ENCODE measurements at places on chromosomes 5 and 9.

- no peak for DNase-seq
Measured at GRCh38 chr5:1363581-1363980, 18.7 kb upstream of the CLPTM1L start.

DNA sequence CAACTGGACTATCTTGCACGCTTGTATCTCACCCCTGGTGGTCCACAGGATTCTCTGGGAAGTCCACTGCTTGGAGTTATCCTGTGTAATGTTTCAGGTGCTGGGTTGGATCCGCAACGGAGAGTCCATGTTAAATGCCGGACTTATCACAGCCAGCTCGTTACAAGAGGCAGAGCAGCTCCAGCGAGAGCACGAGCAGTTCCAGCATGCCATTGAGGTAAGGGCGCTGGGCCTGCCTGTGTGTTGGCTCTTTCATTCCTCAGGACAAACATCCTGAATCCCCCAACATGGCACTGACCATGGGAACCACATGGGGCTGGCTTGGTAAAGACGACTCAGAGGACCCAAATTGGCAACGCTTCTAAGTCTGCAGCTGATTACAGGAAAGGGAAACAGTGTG is 214.8 kb upstream of the OTULINL start:
- DNase-seq, result no peak

DNA sequence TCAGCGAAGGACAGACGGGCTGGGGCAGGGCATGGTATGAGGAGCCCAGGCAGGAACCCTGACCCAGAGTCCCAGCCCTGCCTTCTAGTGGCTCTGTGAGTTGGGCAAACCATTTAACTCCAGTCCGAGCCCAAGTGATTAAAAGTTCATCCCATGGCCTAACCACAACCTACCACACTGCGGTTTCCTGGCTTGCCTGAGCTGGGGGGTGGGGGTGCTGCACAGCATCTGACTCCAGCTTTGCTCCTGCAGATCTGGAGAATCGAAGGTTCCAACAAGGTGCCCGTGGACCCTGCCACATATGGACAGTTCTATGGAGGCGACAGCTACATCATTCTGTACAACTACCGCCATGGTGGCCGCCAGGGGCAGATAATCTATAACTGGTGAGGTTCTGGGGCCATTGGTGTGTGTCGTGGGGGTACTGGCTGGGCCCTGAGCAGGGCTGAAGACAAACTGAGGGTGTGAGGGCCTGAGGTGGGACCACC is 49.0 kb downstream of the STOM start:
- DNase-seq, result no peak

DNA sequence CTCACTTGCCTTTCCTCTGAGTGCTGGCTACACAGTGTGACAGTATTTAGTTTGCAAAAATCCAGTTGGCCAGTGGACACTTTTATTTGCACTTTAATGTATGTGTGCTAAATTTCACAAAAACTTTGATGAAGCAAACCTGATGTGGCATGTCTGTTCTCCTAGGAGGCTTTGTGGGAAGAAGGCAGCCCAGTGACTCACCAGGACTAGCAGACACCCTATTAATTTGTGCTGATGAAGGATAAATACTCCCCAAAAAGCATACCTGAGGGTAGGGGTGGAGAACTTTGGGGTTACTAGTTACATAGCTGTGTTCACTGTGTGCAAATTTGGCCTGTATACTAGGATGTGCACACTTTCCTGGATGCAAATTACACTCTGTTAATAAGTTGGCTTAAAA is 39.3 kb upstream of the IPPK start:
- DNase-seq, result no peak

- no peak for DNase-seq
Measured at GRCh38 chr5:108801776-108802175, 54.1 kb downstream of the FER start.

DNA sequence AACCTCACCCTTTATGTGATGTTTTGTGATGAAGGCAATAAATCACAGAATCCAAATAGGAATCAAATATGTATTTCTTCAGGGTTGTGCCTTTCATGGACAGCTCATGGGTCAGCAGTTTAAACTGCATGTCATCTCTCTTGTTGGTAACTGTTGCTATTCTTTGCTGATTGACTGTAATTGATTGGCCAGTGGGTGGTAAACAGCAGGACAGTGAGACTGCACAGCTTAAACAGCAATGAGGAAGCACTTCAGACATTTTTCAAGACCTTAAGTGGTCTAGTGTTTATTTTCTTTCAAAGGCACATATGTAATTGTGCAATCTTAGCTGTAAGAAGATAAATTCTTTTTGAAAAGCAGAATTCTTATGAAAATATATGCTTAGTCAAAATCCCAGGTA is 260.5 kb downstream of the COX7C start:
- DNase-seq, result no peak

DNA sequence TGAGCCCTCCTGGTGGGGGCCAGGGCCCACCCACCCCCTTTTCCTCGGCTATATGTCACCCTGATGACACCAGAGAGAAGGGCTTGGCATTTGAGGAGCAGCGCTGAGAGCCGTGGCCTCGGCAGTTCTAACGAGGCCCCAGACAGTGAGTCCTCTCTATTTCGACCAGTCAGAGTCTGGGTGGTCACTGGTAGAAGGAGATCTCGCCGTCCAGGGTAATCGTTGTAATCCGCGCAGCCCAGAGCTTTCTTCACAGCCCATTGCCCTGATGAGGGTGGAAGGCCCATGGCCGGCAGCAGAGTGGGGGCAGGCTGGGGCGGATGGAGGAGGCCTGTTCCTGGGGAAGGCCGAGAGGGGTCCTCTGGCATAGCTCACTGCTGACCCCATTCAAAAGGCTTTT is 70.2 kb downstream of the PSMB7 start:
- DNase-seq, result no peak

DNA sequence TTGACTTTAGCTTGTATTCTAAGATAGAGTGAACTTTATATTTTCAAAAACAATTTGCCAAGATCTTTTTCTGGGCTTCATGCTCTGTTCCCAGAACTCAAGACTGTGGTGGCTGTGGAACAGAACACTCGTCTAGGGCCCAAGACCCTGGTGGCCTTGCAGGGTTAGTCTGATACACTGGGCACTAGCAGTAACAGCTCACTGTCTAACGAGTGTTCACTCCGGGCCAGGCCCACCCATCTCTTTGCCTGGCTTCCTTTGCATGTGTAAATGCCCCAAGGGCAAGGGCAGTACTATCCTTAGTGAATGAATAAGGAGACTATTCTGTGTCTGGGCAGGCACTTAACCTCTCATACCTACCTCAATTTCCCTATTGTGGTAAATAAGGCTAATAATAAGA is 47.4 kb downstream of the PHF2 start:
- no peak for DNase-seq

GRCh38 chr9:106304401-106304920 is 558.5 kb upstream of the ZNF462 start:
- no peak for DNase-seq

DNA sequence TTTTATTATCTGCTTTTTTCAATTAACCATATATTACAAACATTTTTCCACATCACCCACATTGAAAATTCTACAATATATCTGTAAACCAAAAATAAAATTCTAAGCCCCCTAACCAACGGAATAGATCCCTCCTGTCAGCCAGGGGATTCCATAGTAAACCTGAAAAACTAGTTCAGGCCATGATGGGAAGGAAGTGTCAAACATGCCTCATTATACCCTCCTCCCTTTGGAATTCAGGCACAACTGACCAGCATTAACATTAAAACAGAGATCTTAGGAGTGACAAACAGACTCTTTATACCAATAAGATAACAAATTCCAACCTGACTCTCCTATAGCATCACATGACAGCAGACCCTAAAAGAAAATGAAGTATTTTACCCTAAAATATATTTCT is 113.7 kb upstream of the DMRT1 start:
- DNase-seq, result no peak

- DNase-seq, result no peak
Measured at GRCh38 chr5:149005077-149005892, 57.6 kb downstream of the SH3TC2 start.

GRCh38 chr5:143649937-143650621 is 161.9 kb upstream of the HMHB1 start:
- DNase-seq, result no peak

DNA sequence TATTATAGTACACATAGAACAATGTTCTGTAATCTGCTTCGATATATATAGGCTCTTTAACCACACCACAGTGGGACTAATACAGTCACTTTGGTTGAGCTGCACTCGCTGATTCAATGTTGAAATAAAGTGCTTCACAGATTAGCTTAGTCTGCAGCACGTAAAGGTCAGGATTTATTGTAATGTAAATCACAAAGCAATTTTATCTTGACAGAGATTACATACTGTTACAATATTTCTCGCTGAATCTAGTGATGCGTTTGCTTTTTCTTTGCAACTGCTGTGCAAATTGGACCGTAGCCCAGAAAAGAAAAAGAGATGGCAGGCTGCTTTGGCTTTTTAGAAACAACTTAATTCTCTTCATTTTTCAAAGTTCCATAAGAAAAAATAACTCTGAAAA is 52.9 kb downstream of the CETN3 start:
- no peak for DNase-seq

- DNase-seq, result no peak
Measured at GRCh38 chr5:17185773-17186172, 31.7 kb upstream of the BASP1 start.

DNA sequence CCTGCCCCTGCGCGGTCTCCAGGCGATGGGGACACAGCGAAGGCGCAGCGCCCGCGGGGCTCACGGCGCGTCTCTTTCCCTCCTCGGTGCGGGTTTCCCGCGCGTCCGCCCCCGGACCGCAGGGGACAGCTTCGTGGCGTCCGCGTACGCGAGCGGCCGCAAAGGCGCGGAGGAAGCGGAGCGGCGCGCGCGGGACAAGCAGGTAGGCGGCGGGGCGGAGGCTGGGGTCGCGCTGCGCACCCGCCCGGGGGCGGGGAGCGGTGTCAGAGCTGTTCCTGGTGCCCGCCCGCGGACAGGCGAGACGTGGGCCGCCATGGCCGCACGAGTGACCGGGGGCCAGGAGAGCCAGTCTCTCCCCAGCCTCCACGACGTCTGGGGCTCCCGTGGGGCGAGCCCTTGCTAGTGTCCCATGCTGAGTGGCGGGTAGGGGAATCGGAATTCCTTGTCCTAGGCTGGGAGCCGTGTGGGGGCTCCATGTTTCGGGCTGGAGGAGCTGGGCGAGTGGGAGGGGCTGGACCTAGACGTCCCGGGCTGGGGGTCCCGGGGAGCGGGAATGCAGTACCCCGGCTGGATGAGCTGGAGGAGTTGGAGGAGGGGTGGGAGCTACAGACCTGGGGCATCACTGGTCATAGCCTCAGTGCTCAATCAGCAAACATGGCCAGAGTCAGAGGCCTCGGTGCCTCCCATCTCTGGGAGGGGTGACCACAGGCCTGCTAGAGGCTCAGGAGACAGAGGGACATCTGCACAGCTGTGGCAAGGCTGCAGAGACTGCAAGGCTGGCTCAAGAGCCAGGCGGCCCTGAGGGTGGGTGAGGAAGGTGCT is 968 bp downstream of the NKD2 start:
- DNase-seq, result no peak

GRCh38 chr5:5340206-5340729 is 82.2 kb upstream of the ICE1 start:
- DNase-seq, result no peak

DNA sequence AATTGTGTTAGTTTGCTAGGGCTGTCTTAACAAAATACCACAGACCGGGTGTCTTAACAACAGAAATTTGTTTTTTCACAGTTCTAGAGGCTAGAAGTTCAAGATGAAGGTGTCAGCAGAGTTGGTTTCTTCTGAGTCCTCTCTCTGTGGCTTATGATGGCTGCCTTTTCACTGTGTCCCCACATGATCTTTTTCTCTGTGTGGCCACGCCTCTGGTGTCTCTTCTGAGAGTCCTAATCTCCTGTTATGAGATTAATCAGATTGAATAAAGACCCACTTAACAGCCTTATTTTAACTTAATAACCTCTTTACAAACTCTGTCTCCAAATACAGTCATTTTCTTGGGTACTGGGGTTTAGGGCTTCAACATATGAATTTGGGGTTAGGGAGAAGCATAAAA is 561.1 kb downstream of the NR2F1-AS1 start:
- no peak for DNase-seq

DNA sequence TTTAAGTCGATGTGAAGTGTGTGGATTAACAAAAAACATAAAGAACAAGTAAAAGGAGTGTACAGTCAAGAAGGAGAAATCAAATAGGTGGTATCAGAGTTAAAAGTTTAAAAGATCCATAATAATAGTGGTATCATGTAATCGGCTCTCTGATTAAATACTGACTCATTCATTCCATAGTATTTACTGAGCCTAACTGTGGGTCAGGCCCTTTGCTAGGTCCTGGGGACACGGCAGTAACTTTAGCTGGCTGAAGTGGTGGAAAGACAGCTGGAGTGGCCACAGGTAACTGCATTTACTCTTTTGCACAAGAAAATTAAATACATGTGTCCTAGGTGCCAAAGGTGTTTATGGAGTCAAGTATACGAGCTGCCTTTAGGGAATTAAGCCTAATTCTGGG is 124.0 kb downstream of the GNAQ start:
- DNase-seq, result no peak

DNA sequence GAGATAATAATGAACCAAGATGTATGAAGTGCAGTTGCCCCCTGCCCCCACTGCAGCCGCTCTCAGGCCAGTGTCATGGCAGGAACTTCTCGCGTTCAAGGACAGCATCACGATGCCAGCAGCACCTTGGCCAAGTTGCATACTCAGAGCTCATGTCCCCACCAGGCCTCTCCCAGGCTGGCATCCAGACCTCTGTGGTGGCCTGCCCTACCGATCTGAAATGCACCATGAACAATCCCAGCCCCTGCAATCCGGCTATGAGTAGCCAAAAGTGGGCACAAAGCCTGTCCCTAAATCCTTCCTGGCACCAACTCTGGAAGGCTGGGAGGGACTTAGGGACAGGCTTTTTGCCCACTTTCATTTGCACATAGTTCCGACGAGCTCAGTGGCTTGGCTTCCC is 140.9 kb downstream of the PAX5 start:
- DNase-seq, result no peak

GRCh38 chr5:158303883-158304282 is 444.9 kb upstream of the CLINT1 start:
- DNase-seq, result no peak

- DNase-seq, result no peak
Measured at GRCh38 chr5:68720884-68721610, 372.8 kb upstream of the SLC30A5 start.

DNA sequence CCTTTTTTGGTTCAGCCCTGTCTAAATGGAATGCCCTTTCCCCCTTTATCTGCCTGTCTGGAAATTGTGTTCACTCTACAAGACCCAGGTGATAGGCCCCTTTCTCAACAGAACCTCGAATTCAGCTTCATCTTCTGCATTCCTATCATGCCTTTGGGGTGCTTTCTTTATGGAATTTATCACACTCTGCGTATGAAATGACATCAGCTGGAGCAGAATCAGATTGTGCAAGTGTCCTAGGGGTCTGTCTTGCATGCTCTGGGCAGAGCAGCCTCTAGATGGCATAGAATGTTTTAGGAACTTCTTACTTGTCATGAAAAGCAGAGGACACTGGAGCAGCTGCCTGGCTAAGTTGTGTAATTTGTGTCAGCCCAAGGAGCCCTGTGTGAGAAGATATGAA is 84.9 kb downstream of the ISL1 start:
- no peak for DNase-seq

- DNase-seq, result no peak
Measured at GRCh38 chr5:169431386-169431785, 130.4 kb upstream of the SLIT3 start.

- no peak for DNase-seq
Measured at GRCh38 chr9:35685506-35685905, 4.2 kb downstream of the TPM2 start.
